ENCODE measurements at places on chromosomes 2 and 18.

- DNase-seq: no peak
Measured at GRCh38 chr18:27223526-27224291, 38.6 kb upstream of the CHST9 start.

- no peak for DNase-seq
Measured at GRCh38 chr18:11160313-11160712, 10.9 kb upstream of the PIEZO2 start.

DNA sequence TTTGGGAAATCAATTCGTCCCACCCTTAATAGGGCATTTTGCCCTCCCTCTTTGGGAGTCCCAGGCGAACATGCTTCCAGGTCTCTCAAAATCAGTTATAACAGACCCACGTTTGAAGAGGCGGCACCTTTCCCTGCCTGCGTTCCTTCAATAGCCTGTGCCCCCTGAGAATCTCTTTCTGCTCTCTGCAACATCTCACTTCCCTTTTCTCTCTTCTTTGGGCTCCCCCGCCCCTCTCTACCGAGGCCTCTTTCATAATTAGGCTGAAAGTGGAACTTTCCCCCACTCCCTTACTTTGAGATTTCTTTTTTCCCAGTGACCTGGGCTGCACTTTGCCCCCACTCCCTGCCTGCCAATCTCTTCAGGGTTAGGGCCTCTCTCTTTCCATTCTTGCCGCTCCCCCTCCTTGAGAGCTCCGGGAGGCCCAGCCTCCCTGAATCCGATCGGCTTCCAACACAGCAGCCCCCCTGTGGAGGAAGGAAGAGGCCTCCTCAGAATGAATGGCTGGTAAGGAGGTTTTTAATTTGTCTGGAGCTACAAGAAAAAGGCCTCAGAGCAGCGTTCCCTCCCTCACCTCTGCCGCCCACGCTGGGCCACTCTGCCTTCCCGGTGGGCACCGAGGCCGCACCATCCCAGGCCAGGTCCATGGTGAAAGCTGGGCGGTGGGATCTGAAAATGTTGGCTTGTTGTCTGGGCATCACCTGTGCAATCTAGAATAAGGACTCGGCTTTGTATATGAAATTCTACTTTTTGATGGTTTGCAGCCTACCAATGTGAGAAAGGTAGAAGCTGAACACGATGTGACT lies 162.6 kb upstream of the SIX3 start:
- no peak for DNase-seq

DNA sequence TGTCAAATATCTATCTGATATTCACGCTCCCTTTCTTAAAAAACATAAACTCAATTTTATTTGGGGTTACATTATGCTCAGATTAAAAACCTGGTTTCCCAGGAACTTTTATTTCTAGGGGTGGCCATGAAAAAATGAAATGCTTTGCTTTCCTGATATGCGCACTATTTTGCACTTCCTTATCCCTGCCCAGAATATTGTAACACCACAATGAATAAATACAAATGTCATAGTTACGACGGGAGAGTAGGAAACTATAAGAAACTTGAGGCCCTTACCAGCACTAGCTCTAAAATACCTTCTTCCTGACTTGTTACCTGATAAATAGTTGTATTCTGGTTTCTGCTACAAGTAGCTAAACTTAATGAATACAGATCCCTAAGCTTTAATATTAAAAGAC lies 475.6 kb upstream of the CWC22 start:
- no peak for DNase-seq

DNA sequence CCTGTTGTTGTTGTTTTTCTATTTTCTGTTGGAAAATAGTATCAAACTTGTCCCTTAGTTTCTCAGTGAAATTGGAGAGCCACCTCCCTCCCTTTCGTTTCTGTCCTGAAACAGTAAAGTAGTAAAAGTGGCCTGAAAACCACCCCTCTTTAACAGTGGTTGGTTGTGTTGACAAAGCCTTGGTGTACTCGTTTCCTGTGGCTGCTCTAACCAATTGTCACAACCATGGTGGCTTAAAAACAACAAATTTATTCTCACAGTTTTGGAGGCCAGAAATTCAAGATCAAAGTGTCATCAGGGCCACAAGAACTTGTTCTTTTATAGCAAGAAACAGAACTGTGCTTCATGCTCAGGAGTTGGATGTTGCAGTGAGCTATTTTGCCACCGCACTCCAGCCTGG lies 4.0 kb upstream of the DYSF start:
- DNase-seq: no peak

DNA sequence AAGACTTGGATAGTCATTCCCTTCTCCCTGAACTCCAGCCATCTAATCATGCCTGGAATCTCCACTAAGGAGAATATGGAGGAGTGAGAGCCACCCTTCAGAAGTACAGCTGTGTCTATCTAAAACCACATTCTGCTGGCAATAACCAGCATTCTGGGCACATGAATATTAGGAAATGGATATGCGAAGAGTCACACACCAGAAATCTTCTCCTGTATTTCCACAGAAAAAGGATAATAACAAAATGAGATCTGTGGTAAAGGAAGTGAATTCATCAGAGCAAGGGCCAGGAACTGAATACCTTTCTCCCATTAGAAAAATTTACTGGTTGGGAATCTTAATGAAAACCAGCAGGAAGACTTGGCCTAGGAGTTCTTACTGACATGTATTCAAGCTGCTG lies 218.8 kb downstream of the SCG2 start:
- no peak for DNase-seq

DNA sequence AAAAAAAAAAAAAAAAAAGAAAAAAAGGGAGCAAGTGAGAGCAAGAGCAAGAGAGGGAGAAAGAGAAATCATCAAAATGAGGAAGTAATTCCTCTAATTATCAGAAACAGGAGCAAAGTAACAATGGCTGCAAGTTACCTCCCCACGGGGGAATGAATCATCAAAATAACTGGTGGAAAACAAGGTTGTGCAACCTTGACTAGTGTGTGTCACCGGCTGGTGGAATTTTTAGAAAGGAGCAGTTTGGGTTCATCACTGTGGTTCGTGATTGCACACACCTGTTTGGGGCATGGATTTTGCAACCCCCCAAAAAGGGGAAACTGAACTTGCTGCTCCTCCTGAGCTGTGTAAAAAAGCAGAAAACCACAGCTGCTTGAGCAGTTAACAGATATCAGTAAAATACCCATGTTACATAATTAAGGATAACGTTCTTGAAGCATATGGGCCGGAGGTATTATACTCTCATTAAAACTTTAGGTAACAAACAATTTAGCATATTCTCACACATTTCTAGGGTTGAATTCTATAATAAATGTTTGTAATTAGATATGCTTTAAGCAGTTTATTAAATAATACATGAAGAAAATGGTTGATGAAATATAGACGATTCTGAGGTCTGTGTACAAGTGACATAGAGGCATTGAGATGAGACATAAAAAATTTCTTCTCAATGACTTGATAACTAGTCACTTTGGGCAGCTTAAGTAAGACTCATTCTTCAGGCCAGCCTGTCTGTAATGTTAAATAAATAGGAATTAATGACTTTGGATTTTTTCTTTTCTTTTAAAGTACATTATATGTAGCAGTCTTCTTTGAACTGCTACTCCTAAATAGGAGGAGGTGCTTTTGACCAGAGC lies 184.2 kb upstream of the ZEB2 start:
- no peak for DNase-seq

- DNase-seq: no peak
Measured at GRCh38 chr2:68799140-68800026, 64.8 kb downstream of the ARHGAP25 start.

- no peak for DNase-seq
Measured at GRCh38 chr18:78975292-78975691, 4.3 kb upstream of the SALL3 start.

GRCh38 chr2:180664507-180664906 lies 315.9 kb upstream of the UBE2E3 start:
- no peak for DNase-seq

- DNase-seq: no peak
Measured at GRCh38 chr18:11899063-11899462, 9.1 kb downstream of the MPPE1 start.

GRCh38 chr2:181077128-181077709 lies 96.8 kb downstream of the UBE2E3 start:
- no peak for DNase-seq

DNA sequence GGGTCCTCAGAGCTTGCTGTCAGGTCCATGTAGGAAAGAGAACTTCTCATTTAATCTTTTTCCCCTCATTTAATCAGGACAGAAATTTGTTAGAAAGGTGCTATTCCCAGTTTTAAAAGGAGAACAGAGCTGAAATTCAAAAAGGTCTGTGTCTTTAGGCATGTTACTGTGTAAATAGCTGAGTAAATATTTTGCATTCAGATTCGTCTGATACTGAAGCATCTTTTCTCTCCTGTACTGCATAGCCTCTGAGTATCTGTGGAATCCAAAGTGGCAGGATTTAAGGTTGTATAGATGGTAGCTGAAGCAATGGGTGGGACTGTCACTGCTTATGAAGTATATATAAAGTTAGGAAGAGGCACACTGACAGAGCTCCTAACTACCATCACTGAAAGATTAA lies 9.0 kb downstream of the PTPN4 start:
- DNase-seq: no peak

GRCh38 chr2:29206941-29207340 lies 91.7 kb downstream of the CLIP4 start:
- DNase-seq: no peak

- no peak for DNase-seq
Measured at GRCh38 chr2:225471039-225471438, 71.5 kb downstream of the NYAP2 start.

DNA sequence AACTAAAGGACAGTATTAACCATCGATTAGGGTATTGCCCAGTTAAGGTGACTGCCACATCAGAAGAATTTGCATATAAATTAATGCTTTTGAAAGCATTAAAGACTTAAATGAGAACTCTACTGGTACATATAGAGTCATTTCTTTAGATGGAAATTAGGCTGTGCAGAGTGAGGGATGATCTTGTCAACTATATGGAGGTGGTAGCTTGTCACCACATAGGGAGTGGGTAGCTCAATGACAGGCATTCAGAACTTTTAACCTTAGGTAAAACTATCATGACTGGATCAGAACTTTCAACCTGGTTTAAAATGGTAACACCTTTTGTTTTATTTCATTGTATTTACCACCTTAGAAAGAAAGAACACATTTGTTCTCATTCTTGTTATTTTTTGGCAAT lies 384.6 kb upstream of the LRRTM1 start:
- no peak for DNase-seq

- peak; percentile 51 for DNase-seq
Measured at GRCh38 chr2:204325468-204325867, 219.8 kb upstream of the PARD3B start.

DNA sequence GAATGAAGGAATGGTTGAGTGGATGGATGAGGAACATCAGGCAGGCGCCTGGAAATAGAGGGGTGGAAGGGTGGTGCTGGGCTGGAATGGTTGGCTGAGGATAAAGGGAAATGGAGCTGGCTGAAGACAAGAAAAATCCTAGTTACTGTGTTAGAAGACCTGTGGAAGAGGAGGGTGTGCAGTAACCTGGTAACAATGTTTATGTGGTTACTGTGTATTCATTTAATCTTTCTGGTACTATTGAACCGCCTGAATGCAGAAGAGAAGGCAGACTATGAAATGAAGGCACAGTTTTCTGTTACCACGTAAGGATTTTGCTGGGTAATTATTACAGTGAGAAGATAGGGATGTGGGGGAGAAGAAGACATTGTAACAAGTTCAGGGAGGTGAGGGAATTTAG lies 110.3 kb upstream of the MGAT5 start:
- no peak for DNase-seq

GRCh38 chr2:55604027-55604565 lies 13.3 kb downstream of the PPP4R3B start:
- no peak for DNase-seq

GRCh38 chr2:189726271-189726670 lies 36.3 kb downstream of the OSGEPL1 start:
- DNase-seq: no peak

GRCh38 chr2:18690342-18690741 lies 101.0 kb upstream of the NT5C1B start:
- DNase-seq: no peak

DNA sequence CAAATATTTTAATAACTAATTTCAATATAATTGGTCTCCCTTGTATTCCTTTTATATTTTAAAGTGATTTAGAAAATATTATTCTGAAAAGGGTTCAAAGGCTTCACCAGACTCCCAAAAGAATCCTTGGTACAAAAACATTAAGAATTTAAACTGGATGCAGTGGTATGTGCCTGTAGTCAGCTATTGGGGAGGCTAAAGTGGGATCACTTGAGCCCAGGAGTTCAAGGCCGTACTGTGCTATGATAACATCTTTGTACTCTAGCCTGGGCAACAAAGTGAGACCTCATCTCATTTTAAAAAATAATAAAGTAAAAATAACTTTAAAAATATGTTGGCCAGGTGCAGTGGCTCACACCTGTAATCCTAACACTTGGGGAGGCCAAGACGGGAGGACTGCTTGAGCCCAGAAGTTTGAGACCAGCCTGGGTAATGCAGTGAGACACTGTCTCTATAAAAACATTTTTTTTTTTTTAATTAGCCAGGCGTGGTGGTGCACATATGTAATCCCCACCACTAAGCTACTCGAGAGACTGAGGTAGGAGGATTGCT lies 14.7 kb downstream of the NCL start:
- no peak for DNase-seq

- no peak for DNase-seq
Measured at GRCh38 chr2:127906206-127906926, 20.6 kb upstream of the AMMECR1L start.

GRCh38 chr18:79681484-79682387 lies 2.1 kb downstream of the CTDP1 start:
- DNase-seq: no peak

GRCh38 chr2:198117406-198118041 lies 313.1 kb downstream of the PLCL1 start:
- no peak for DNase-seq

GRCh38 chr2:195813421-195813820 lies 156.4 kb downstream of the SLC39A10 start:
- DNase-seq: no peak

- no peak for DNase-seq
Measured at GRCh38 chr2:30738141-30738911, 68.9 kb downstream of the CAPN13 start.

DNA sequence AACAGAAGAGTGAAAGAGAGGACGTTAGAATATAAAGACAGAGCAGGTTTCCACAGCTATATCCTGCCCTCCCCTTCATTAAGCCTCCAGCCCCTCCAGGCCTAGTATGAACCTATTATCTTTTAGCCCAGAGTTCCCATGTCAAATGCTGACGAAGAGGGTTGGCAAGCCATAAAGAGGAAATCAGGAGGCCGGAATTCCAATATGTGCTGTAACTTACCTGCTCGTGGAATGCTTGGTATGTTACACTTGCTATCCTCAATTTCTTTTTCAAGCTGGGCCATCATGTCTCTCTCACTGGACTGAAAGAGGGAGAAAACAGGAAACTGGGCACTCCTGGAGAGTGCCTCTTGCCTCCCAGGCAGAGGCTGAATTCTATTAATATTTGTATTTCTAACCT lies 264.1 kb downstream of the TRIB2 start:
- DNase-seq: no peak

GRCh38 chr18:54916507-54916906 lies 42.8 kb downstream of the CCDC68 start:
- DNase-seq: no peak

GRCh38 chr2:232085164-232085563 lies 123.7 kb downstream of the DIS3L2 start:
- DNase-seq: no peak

- DNase-seq: peak; percentile 86
Measured at GRCh38 chr2:231364961-231365810, 30.3 kb upstream of the B3GNT7 start.

Measured in HuH-7.5 (cell line).